Astrocyte of the cerebellum (primary cell): ENCODE measurements at places on chromosomes 5 and 9.

- no peak for DNase-seq
Measured at GRCh38 chr9:137064027-137064879, 6.1 kb downstream of the SAPCD2 start.

DNA sequence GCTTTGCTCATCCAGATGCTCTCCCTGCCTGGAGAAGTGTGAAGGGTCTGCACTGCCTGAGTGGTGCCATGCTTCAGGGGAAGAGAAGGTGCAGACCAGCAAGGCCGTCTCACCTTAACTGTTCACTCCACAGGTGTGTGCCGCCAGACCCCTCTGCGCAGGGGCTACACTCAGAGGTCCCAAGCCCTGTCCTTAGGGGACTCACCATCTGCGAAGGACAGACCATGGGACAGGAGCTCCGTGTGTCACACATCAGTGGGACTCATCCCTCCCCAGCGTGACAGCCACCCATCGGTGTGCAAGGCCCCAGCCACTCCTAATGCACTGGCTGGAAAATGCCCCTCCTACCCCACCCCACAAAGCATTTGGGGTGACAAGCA is 142.9 kb downstream of the OLFM1 start:
- no peak for DNase-seq

- no peak for DNase-seq
Measured at GRCh38 chr9:124428751-124429529, 13.7 kb upstream of the PSMB7 start.

GRCh38 chr5:72224946-72225463 is 95.0 kb downstream of the MRPS27 start:
- DNase-seq: no peak
